ENCODE measurements at places on chromosomes 6 and 20.
A peak's percentile ranks its signal among the peaks of the same experiment; 100 is the strongest.

- DNase-seq, result no peak
Measured at GRCh38 chr20:35979544-35979943, 11.2 kb downstream of the CNBD2 start.

DNA sequence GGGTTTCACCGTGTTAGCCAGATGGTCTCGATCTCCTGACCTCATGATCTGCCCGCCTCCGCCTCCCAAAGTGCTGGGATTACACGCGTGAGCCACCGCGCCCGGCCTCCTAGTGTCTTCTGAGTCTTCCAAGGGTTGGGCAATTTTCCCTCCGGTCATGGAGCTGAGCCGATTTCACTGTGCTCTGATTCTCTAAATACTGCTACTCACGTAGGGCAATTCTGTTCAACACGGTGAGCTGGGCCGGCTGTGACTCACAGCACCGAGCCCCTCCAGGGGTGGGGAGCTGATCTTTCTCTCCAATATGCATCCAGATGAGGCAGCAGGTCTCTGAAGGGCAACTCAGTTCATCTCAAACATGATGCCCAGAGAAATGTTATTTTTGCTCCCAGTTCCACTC, 71.6 kb upstream of the CD93 start:
- no peak for DNase-seq

GRCh38 chr20:64065974-64066343, 3.0 kb downstream of the TCEA2 start:
- peak; percentile 87 for DNase-seq

DNA sequence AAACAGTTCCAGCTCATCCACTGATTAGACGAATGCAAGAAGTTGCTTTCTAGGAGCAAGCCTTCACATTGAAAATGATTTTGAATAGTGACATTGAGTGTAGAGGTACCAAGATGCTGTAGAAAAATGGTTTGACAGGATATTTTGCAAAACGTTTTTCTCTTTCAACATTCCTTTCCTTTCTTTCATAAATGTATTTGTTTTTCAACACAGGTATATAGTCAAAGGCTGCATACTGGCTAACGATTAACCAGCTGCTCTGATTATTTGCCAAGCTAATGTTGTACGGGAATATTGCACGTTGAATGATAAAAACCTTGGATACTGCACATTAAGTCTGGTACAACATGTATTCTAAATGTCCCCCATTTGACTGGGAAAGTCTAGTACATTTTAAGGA, 78.8 kb upstream of the TENT5A start:
- no peak for DNase-seq

DNA sequence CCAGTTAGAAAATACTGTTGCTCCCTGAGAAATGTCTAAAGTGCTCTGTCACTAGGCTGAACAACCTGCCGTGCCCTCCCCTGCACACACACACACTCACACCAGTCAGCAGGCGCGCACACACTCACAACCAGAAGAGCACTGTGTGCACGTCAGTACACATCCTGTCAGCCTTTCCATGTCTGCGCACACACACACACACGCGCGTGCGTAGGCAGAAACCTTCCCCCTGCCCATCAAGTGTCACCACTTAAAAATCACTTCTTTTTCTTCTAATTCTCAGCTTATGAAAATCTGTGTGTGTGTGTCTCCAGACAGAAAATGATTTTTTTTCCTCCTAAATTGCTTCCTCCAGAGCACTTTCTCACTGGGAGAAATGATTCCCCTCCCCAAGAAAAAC, 100.3 kb downstream of the EDN3 start:
- DNase-seq, result no peak

GRCh38 chr20:57079031-57080005, 187.1 kb downstream of the BMP7 start:
- no peak for DNase-seq

- DNase-seq, result peak; percentile 81
Measured at GRCh38 chr6:151141685-151142084, 98.1 kb upstream of the AKAP12 start.

GRCh38 chr20:19661717-19662636, 96.1 kb upstream of the RIN2 start:
- DNase-seq, result peak; percentile 67

- no peak for DNase-seq
Measured at GRCh38 chr6:69279805-69280204, 517.0 kb downstream of the LMBRD1 start.

- DNase-seq, result peak; percentile 54
Measured at GRCh38 chr20:51021067-51022025, 1.6 kb downstream of the KCNG1 start.

- DNase-seq, result no peak
Measured at GRCh38 chr6:86148586-86148985, 505.9 kb upstream of the SYNCRIP start.

- no peak for DNase-seq
Measured at GRCh38 chr6:105909106-105909505, 177.0 kb upstream of the PRDM1 start.

DNA sequence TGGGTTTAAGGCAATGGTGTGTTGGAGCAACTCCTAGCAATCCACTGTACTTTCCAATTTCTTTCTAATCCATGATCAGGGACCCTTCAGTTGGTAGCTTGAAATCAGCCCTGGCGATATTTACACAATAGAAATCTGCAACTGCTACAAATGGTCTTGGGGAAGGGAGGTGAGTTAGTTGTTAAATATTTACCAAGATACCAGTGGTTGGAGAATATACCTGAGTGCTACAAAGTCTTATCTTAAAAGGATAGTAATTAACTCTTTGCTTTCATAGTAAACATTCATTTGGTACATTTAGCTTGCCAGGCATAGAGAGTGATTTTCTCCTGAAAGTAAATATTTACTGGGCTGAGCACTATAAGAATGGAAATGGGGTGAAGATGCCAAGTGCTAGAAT, 568.2 kb downstream of the BCKDHB start:
- DNase-seq, result no peak

GRCh38 chr6:121771937-121772720, 336.7 kb downstream of the GJA1 start:
- no peak for DNase-seq

GRCh38 chr20:64049060-64049877, at the start of gene SOX18:
SOX18 (minus strand) TSS chr20:64049639; CDS start chr20:64049516, 123 bp downstream.
- DNase-seq, result no peak

DNA sequence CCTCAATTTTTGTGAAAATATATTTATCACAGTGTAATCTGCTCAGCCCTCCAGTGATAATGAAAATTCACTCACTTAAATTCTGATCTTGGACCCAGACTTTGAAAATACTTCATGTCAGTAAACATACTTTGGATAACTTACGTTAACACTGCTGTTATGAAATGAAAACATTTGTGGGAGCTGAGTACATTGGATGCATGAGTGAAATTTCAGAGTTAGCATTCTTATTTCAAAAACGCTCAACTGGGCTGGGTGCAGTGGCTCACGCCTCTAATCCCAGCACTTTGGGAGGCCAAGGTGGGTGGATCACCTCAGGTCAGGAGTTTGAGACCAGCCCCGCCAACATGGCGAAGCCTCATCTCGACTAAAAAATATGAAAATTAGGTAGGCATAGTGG, 196.4 kb downstream of the UTRN start:
- DNase-seq, result no peak

Measured in amniotic epithelial cell (primary cell).